Activated T-helper 1 cell treated with anti-CD3 and anti-CD28 coated beads, Interleukin-2, amount 50 U/mL, for 16 hours (primary cell): ENCODE measurements at places on chromosomes 6 and 20.

DNA sequence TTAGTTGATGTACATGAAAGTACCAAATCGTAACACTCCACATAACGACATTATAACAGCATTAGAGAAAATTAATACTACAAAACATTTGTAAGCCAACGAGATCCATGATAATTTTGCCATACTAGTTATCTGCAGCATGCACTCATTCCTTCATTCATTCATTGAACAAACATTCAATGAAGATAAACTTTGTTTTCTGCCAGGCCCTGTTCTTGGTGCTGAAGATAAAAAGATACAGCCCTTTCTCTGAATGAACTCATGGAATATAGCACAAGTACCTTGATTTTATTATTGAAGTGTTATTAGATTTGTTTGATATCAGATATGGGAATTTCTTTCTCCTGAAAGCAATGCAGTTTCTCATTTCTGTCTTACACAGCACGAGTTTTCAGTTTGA is 524.0 kb downstream of the TFAP2A start:
- DNase-seq: no peak

- no peak for DNase-seq
These were observed 10.3 kb upstream of the TAAR9 start for GRCh38 chr6:132527791-132528190.

DNA sequence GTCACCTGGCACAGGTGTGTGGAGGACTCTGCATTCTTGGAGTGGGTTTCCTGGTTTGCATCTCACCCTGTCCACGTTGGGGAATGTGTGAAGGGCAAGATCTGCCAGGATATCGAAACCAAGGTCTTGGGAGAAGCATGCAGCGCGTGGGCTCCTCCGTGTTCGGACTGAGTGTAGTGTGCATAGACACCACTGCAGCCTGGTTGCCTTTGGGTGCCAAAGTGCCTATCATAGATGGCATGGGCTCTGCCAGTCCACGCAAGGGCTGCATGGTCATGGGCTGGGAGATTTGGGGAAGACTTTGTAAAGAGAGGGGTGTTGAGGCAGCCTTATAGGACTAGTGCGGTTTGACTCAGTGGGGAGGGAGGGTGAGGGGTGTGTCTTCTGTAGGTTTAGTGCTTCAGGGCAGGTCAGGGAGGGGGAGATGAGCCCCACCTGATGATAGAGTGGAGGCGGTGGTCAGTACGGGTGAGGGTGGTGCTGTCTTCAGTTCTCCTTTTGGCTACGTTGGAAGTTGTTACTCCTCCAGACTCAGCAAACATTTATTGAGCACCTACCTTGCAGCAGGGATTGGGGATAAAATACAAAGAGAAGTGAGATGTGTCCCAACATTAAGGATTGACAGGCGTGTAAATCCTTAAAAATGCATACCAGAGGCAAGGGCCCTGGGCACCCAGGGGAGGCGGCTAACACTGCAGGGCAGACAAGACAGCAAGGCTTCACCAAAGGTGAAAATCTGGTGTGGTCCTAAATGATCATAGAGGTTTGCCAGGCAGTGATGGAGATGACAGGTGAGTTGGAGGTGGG is 28.3 kb downstream of the DUSP22 start:
- no peak for DNase-seq

DNA sequence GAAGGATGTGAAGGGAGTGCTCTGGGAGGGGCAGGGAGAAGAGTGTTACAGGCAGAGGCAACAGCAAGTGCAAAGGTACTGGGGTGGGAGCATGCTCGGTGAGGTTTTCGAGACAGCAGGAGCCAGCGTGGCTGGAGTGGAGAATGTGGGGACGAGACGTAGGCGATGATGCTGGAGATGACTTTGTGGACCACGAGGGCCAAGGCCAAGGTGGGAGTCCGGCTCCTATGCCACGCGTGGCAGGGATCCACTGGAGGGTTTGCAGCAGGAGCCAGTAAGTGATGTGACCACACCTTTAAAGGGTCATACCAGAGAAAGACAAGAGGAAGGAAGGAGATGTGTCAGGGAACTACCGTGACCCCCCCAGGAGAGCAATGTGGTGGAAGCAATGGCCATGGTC is 7.3 kb downstream of the PTGIS start:
- no peak for DNase-seq

DNA sequence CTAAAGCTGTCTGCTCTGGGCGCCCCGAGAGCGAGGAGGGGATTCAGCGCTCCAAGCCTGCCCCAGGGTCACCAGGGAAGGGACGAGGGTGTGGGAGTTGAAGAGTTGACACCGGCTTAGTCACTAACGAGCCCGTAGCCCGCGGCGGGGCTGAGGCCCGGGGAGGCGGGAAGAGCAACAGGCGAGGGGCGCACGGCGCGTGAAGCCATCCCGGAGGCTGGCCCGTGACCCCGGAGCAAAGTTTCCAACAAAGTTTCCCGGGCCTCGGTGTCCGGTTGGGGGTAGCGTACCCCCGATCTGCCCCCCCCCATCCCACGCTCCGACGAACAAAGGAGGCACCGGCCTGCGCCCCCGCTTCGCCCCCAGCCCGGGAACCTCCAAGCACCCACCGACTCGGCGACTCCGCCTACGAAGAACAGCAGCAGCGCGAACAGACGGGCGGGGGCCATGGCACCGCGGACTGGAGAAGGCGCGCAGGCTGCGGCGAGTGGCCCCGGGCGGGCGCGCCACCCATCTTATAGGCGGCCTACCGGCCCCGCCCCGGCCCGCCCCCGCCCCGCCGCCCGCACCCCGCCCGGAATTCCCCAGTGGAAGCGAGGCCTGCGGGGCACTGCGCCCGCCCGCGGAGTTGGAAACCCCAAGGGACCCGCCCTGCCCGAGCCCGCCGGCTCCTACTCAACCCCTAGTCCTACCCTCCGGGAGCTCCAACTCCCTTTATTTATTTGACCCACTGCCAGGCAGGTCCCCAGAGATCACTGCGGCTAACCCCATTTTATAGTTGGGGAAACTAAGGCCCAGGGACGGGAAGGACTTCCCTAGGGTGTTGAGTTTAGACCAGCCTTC is at the start of gene SDC4:
TSS of gene SDC4 (minus strand) at position 489 of the 843 bp plus-strand sequence. CDS start at position 449, 40 bp downstream.
- peak; percentile 51 for DNase-seq

DNA sequence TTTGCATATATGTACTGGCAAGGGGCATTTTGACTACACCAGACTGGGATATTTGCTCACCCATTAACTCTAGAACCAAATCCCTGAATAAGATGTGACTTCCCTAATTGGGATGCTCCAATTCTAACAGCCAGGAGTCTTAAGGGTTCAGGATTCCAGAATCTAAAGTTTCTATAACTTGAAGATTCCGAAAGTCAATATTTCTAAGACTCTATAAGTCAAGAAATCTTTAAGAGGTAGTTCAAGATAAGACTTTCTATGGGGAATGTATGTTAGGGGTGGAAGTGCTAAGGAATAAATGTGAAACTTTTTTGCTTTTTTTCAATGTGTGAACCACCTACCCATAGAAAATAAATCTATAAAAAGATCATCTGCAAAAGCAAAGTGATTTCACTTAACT is 42.7 kb upstream of the BLCAP start:
- no peak for DNase-seq

DNA sequence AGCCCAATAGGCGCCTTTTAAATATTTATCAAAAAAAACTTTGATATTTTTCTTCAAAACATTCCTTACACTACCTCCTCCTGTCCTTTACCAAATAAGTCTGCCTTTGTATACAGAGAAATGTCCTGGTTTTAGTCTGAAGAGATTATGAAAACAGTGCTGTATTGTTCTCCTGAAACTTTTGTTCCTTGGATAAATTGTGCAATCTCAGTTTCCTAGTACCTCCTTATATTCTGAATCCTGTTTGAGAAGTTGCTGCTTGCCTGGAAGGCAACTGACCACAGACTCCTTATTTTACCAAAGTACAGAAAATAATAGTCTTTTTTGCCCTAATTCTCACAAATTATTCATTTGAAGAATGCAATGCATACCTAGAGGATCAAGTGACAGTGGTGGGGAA is 349.5 kb downstream of the EPHA7 start:
- DNase-seq: no peak

DNA sequence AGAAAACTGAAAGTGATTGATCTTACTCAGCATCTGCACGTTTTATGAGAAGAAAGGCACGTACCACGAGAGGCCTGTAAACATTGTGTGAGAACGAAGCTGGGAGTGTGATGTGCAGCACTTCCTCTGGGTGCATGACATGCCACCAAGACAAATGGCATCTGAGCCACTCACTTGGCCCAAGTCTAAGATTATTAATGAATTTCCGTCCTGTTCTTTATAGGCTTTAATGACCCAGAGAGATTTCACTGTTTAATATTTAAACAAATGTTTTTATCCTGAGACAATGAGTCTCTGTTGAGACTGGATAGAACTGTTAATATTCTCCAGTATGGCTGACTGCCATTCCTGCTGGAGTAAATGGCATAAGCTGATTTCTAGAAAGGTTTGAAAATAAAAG is 172.6 kb upstream of the PHACTR1 start:
- DNase-seq: no peak

- no peak for DNase-seq
These were observed 29.4 kb downstream of the KIF13A start for GRCh38 chr6:17957904-17958620.

DNA sequence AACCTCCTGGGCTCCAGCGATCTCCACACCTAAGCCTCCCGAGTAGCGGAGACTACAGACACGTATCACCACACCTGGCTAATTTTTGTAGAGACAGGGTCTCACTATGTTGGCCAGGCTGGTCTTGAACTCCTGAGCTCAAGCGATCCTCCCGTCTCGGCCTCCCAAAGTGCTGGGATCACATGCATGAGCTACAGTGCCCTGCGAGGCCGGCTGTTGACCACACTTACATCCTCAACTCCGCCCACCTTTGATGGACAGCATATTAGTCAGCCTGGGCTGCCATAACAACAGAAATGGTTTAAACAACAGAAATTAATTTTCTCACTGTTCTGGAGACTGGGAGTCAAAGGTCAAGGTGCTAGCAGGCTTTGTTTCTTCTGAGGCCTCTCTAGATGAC is 107.7 kb downstream of the JPH2 start:
- no peak for DNase-seq

DNA sequence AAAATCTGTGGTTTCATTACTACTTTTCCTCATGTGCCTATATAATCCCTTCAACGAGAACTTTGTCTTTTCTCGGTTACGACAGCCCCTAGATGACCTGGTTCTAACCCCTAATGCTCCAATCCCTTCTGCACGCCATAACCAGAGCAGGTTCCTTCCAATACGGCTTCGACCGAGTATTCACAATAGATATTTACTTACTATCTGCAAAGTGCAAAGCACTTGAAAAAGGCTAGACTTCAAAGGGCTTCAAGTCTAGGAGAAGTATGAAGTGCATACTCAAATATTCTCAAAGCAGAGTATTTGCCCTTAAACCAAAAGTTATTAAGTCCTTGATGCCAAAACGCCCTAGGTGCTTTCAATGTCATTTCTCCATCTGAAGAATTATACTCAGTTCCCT is 63.4 kb upstream of the NHSL1 start:
- no peak for DNase-seq

GRCh38 chr6:108781419-108782100 is 66.7 kb upstream of the ARMC2 start:
- no peak for DNase-seq

GRCh38 chr6:143059663-143060353 is 881 bp upstream of the AIG1 start:
- DNase-seq: no peak

DNA sequence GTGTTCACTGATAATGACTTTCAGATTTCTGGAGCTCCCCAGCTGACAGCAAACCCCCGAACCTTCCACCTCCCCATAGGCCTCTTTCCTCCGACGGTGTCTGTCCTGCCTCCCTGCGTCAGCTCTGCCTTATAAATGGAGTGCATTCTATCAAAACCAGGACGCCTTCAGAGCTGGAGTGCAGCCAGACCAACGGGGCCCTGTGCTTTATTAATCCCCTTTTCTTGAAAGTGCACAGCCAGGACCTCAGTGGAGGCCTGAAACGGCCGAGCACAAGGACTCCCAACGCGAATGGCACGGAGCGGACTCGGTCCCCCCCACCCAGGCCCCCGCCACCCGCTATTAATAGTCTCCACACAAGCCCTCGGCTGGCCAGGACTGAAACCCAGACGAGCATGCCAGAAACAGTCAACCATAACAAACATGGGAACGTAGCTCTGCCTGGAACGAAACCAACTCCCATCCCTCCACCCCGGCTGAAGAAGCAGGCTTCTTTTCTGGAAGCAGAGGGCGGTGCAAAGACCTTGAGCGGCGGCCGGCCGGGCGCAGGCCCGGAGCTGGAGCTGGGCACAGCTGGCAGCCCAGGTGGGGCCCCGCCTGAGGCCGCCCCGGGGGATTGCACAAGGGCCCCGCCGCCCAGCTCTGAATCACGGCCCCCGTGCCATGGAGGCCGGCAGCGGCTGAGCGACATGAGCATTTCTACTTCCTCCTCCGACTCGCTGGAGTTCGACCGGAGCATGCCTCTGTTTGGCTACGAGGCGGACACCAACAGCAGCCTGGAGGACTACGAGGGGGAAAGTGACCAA is 42.3 kb upstream of the NAA20 start:
- no peak for DNase-seq

GRCh38 chr20:46700481-46700880 is 9.0 kb upstream of the SLC2A10 start:
- no peak for DNase-seq

GRCh38 chr20:34861386-34862084 is 11.1 kb downstream of the GGT7 start:
- no peak for DNase-seq

GRCh38 chr20:8271727-8272126 is 139.7 kb downstream of the PLCB1 start:
- DNase-seq: no peak

DNA sequence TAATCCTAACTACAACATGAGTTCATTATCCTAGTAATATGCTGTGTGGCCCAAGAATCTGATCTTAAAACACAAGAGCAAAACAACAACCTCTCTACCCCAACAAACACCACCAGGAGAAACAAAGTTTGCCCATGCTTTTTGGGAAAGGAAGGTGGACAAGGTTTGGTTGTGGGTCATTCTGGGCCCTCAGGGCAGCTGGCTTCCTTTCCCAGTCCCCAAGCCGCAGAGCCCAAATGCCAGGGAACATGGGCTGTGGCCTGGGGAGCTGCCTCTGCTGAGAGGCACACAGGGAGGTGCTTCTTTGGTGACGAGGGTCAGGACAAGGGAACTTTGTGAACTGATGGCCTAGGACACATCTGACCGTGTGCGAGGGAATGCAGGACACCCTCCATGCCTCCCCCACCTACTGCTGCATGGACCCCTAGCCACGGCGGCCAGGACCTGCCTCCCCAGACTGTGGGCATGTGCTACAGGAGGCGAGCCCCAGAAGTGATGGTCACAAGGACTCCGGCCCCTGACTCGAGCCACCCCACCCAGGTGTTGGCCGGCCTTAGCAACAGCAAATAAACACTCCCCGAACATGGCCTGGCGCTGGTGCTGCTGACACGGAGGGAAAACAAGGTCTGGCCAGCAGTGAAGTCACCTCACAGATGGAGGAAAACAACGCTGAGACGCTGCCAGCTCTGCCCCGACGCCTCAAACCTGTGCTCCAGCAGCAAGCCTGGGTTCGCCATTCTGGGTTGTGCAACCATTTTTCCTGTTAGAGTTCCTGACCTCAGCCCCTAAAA is 55.6 kb downstream of the RRBP1 start:
- no peak for DNase-seq

- no peak for DNase-seq
These were observed 331.8 kb downstream of the HACE1 start for GRCh38 chr6:104527761-104528415.
